ENCODE measurements at places on chromosomes 4 and X. TPM values are rescaled to one million over a fixed set of nuclear protein-coding genes. Genes with fewer than 3 reads are reported as not detected.

DNA sequence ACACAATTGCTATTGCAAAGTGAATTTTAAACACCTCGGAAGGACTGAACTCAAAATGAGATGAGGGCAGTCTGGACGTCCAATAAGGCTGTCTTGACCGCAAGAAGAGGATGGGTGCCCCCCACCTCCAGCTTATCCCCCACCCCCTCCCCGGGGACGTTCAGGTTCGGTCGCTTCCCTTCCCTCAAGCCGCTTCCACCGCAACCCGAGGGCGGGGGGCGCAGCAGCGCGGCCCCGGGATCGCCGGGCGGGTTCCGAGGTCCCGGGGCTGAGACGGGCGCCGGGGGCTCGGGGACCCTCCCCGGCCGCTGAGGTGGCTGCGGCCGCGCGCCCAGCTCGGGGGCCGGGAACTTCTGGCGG, 480 bp downstream of the USP46 start:
- DNase-seq: no peak

Gene PDCL2
- not detected for polyA plus RNA-seq

- DNase-seq: no peak
These were observed 4.0 kb downstream of the JAKMIP1 start for GRCh38 chr4:6196324-6196723.

GRCh38 chr4:37682701-37683401, 3.3 kb downstream of the RELL1 start:
- DNase-seq: no peak

GRCh38 chr4:110062166-110062565, 136.2 kb downstream of the ELOVL6 start:
- no peak for DNase-seq

DNA sequence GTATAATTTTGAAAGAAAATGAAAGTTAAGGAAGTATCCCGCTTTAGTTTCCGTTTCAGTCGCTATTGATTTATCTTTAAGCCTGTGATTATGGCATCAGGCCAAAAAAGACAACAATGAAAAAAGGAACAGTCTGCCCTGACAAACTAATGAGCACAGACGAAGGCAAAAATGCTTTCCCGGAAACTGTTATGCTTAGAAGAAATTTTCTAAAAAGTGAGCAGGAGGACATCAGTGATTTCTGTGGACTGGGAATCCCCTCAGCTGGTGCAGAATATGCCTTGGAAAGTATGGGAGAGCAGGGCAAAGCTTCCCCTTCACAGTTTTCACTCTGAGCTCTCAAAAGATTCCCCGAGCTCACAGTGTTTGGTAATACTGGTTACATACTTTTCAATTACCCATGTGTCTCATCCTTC, 5.1 kb upstream of the CXCL10 start:
- no peak for DNase-seq

Gene RHOXF2B
- polyA plus RNA-seq: not detected
